Right renal pelvis (tissue), 4 donors: ENCODE measurements at places on chromosomes 13 and 19.

DNA sequence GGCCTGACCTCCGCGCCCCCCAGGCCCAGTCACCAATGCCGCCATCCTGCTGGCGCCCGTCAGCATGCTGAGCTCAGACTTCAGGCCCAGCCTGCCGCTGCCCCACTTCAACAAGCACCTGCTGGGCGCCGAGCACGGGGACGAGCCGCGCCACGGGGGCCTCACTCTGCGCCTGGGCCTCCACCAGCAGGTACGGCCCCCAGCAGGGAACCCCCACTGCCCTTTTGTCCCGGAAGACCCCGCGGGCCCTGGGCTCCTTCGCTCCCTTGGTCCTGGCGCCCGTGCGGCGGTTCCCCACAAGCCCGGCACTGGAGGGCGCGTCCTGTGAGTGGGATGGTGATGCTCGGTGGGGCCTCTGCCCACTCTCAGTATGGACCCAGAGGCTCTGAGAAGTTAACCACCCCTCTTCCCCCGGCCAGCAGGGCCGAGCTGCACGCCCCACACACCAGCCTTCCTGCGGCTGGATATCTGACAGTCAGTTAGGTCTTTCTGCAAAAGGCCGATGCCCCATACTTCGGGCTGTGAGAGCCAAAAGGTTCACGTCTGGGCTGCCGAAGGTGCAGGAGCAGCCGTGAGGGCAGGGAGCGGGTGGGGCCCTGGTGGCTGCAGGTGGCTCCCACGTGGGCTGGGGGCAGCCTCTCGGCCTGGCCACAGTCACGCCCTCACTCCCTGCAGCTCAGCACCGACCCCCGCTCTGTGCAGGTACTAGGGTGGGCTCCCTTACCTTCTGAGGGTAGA is 8.0 kb downstream of the WDR18 start:
- DNase-seq = no peak

GRCh38 chr13:25415241-25415640 is 43.5 kb downstream of the ATP8A2 start:
- no peak for DNase-seq

DNA sequence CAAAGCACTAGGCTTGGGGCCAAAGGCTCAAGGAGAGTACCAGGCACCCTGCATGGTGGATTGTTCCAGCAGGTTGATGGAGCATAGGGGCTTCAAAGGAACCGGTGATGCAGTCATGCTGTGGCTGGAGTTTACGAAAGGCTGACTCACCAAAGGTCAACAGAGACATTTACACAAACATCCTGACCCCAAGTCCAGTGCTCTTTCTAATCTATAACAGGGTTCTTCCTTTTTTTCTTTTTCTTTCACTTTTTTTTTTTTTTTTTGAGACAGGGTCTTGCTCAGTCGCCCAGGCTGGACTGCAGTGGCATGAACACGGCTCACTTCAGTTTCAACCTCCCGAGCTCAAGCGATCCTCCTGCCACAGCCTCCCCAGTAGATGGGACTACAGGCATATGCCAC is 35.6 kb upstream of the TPTE2 start:
- DNase-seq = no peak

GRCh38 chr19:37979547-37980082 is 72.6 kb downstream of the SIPA1L3 start:
- DNase-seq = no peak

DNA sequence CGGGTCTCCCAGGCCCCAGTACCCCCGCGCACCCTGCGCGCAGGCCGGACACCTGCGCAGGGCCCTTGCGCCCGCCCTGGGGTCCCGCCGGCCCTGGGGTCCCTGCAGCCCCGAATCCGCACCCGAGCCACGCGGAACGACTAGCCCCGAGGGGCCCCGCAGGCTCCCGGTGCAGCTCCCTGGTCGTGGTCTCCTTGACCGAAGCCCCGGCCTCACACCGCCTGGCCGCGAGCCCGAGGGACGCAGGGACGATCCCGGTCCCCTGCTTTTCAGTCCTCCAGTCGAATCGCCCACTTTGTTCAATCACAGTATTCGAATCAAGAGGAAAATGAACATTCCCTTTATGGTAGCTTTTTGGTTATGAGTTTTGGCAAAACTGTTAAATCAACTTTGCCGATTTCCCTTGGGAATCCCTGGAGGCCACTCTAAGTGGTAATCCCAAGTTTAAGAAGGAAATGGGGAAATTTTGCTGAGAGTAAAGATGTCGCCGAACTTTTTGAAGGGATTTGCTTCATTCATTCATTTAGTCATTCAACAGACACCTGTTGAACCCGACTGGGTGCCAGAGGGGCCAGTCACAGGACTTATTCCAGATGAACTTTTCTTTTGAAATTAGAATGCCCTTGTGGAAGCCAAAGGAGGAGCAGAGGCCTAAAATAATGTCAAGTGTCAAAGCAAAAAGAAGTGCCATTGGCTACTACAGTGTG is 75.0 kb downstream of the ZIC5 start:
- no peak for DNase-seq

GRCh38 chr19:4830768-4831265 is 695 bp downstream of the TICAM1 start:
- DNase-seq = no peak

DNA sequence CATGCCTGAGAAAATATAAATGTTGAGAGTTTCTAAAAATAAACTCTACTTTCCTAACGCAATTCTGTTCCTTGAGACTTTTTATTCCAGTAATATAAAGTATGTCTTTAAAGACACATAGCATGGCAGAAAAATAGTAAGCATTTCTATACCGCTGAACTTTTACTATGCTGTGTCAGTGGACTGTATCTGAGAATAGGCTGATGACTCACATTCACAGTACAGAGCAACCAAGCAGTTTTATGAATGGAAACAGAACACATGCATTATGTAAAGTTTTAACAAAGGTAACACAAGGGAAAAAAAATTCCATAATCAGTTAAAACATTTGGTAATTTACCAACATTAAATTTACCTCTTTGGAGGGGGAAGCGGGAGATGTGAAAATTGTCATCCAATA is 38.4 kb downstream of the ZDHHC20 start:
- no peak for DNase-seq

DNA sequence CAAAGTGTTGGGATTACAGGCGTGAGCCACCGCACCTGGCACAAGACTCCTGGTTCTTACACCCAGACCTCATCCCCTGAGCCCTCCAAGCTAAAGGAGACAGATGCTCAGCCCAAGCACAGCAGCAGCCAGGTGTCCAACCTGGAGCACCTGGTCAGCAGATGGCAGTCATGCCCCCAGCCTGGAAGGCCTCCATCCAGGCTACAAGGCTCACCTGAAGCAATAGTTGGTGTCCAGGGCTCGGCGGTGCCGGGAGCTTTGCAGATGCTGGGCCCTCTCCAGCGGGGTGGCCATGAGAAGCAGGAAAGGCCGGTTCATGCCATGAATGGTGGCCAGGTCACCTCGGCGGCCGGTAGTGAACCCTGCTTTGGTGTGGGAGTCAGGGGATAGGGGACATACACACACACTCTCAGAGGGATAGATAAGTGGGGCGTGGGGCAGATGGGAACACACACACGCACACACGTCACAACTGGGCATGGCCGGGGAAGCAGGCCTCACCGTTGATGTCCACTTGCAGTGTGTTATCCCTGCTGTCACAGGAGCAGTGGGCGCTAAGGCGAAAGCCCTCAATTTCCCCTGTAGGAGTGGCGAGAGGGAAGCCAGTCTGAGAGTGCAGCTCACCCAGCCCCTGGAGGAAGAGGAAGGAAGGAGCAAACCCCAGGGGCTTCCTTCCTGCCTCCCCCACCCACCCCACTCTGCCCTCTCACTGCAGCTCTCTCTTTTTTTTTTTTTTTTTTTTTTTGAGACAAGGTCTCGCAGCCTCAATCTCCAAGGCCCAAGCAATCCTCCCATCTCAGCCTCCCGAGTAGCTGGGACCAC is 11.8 kb downstream of the TGFB1 start:
- DNase-seq = no peak

GRCh38 chr13:76331943-76332712 is 554.1 kb downstream of the KCTD12 start:
- DNase-seq = no peak

DNA sequence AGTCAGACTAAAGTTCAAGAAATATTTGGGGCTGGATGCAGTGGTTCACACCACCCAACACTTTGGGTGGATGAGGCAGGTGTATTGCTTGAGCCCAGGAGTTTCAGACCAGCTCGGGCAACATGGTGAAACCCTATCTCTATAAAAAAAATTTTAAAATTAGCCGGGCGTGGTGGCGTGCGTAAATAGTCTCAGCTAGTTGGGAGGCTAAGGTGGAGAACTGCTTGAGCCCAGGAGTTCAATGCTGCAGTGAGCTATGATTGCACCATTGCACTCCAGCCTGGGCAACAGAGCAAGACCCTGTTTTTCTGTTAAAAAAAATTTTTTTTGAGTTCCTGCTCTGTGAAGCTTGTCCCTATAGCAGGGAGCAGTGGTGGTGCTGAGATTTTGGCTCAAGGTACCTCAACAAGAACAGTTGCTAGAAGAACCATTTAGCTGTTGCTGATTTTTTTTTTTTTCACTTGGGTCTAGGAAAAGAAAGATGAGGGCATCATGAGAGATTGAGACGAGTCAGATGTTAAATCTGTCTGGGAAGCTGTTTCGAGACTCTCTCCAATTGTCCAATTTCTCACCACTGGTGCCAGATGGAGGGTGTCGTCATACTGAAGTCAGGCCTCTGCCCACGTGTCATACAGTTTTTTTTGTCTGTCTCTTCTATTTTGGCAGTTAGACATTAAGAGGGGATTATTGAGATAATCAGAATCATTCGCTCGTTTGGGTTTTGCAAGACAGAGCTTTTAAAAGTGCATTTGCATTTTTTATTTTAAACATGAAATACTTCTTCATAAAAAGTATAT is 3.7 kb downstream of the SLC25A42 start:
- no peak for DNase-seq

DNA sequence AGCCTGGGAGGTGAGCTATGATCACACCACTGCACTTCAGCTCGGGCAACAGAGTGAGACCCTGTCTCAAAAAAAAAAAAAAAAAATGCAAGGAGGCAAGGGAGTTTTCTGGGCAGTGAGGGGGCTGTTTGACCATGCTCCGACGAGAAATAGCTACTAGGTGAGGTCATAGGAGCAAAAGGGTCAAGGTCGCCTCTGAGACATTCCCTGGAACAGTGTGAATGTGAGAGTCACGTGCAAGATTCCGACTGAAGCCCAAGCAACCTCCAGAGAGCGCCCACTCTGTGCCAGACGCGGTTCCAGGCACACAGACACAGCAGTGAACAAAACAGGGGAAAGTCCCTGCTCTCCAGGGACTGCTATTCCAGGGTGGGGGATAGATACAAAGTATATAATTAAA is 2.5 kb downstream of the ZNRF4 start:
- DNase-seq = no peak

DNA sequence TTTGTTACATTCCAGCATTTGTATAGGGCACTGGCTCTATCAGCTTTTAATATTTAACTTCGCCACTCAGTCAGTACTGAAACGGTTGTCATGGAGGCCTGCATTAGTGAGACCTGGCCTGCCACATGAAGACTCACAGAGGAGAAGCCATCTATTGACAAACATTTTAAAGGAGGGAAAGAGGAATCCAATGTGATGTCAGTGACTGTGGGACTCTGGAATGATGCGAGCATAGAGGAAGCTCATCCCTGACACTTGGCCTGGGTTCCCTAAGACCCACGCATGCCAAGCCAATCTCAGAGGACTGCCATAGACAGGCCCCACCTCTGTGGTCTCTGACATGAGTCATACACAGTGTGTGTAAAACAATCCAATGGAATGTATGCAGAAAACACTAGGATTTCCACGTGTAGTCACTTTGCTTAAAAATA is 7.9 kb upstream of the DPY19L3 start:
- DNase-seq = no peak

GRCh38 chr13:48148454-48148853 is 53.5 kb upstream of the MED4 start:
- no peak for DNase-seq

- DNase-seq = no peak
Measured at GRCh38 chr13:44764302-44764692, 188.2 kb upstream of the TSC22D1 start.

GRCh38 chr19:1266916-1267476 is 2.1 kb upstream of the CIRBP start:
- no peak for DNase-seq

GRCh38 chr19:33456845-33457220 is 64.8 kb downstream of the PEPD start:
- DNase-seq = no peak

DNA sequence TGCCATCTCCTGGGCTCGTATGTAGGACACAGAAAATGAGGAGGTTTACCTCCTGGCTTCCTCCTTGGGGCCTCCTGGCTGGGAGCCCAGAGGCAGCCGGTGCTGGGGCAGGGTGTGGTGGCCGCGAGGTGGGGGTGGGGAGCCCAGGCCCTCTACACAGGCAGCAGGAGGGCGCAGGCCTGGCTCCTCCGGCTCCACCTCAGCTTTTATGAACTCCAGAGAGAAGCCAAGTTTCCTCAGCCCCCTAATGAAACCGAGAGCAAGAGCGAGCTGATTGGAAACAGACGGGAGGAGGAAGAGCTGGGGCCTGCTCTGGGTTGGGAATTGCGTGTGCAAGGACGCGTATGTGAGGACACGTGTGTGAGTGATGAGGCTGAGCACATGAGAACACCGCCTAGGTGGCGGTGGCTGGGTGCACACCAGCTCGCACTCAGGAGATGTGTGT is 23.1 kb downstream of the LYL1 start:
- DNase-seq = no peak

DNA sequence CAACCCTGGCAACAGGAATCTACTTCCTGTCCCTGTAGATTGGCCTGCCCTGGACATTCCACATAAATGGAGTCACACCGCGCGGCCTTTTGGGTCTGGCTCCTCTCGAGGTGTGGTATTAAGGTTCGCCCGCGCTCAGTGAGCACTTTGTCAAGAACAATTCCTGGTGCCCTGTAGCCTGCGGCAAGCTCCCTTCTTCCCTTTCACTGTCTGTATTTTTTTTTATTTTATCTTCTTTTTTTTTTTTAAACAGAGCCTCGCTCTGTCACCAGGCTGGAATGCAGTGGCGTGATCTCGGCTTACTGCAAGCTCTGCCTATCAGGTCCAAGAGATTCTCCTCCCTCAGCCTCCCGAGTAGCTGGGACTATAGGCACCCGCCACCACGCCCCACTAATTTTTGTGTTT is 28.3 kb downstream of the PEX11G start:
- no peak for DNase-seq

DNA sequence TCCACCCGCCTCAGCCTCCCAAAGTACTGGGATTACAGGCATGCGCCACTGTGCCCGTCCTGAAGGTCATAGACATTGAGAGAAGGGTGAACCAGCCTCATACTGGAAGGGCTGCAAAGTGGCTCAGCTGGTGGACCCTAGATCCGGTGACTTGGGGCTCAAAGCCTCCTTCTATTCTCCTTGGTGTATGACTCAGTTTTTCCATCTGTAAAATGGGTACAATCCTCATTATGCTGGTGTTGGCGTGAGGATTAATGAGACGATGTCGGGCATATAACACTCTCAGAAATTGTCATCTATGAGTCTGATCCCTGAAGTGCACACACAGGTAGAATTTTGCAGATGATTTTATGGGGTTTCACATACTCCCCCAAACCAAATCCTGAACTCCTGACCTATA is 5.8 kb upstream of the CAMSAP3 start:
- no peak for DNase-seq
